ENCODE measurements at places on chromosomes 11 and 22. TPM values are rescaled to one million over a fixed set of nuclear protein-coding genes. Genes with fewer than 3 reads are reported as not detected.

GRCh38 chr11:27545946-27546345 lies 39.4 kb upstream of the LIN7C start:
- no peak for DNase-seq

- no peak for DNase-seq
Observed at GRCh38 chr22:42997582-42998090, 17.3 kb downstream of the PACSIN2 start.

DNA sequence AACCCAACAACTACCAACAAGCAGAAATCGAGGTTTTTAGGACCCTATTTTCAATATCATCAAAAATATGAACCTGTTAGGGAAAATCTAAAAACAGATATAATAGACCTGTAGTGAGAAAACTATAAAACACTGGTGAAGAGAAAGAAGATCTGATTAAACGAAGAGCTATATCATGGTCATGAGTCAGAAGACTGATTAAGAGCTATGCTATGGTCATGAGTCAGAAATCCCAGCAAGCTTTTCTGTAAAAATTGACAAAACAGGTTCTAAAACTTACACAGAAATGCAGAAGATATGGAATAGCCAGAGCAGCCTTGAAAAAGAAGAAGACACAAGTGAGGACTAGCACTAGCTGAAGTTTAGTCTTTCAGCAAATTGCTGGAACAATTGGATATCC lies 345.0 kb downstream of the TBC1D22A start:
- DNase-seq, result no peak

- DNase-seq, result no peak
Observed at GRCh38 chr11:119744577-119744976, 15.6 kb upstream of the NECTIN1 start.

Gene TIMP3
- 57.3 TPM for total RNA-seq

DNA sequence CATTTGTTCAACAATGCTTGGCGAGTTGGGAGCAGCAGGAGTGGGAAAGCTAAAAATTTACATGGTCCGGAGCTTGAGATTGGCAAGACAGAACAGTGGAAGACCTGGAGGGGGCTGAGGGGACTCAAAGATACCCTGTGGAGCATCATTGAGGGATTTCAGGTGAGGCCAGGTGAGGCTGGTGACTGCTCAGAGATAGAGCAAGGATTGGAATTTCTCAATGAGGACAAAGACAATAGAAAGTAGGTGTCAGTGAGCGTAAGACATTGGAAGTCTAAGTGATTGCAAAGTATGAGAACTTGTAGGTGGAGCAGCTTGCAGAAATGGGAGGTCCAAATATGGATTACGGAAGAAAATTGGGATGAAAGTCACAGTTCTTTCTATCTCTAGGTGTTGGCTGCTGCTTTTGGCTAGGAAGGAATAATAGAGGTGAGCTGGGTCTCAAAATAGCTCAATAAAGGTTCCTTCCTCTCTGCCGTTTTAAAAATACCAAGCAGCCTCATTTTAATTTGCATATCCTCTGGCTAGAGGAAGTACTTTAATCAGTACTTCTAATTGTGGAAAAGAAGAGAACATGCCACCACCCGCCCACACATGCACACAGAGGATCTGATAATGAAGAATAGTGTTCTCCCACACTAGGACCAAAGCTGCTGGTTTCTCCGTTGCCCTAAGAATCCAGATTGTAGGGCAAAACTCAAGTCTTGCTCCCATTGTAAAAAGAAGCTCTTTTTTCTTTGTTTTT lies 41.8 kb upstream of the SORL1-AS1 start:
- no peak for DNase-seq

Gene ROBO3
- 0.07 TPM for total RNA-seq

GRCh38 chr22:27989758-27990450 lies 70.8 kb upstream of the PITPNB start:
- no peak for DNase-seq

GRCh38 chr11:132111316-132111715 lies 740.9 kb downstream of the NTM start:
- DNase-seq, result no peak

Gene SLC5A1
- total RNA-seq, result not detected

GRCh38 chr11:69646493-69647389 lies 5.8 kb downstream of the CCND1 start:
- DNase-seq, result no peak

DNA sequence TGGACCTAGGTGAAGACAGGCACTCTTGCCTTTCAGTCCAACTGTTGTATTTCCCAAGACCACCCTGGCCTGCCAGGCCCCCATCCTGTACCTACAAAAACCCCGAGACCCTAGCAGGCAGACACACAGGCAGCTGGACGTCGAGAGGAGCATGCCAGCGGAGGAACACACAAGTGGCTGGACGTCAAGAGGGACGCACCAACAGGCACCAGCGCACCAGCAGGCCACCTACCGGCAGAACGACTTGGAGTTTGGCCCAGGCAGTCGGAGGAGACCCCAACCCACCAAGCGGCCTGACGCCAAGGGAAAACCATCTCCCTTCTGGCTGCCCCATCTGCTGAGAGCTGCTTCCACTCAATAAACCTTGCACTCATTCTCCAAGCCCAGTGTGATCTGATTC lies 1883.4 kb upstream of the RAG2 start:
- no peak for DNase-seq

DNA sequence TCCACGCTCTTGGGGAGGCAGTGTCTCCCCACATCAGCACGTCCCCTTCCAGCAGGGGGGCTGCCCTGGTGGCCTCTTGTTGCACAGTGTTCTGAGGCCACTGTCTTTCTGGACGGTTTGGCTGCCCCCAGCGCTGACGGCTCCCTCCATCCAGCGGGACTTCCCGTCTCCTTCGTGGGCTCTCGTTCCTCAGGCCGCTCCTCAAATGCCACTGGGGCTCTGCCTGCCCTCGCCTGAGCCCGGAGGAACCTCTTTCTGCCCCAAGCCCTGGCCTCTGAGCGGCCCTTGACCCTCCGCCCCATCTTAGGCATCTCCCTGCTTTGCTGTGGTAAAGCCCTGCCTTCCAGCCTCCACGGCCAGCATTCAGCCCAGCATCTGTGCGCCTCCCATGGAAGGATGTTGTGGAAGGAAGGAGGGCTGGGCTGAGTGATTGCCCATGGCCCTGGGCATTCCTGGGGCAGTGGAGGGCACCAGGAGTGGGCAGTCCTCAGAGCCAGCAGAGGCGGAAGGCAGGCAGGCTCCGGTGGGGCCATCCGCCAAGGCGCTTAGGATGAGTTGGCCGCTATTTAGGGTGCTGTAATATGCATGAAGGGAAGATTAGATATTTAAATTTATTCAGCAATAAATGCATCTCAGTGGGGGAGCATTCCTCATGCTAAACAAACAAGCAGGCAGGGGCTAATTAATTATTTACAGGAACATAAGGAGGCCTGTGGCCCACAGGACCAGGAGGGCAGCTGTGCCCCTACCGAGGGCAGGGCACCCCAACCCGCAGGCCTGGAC lies 17.8 kb downstream of the OTUB1 start:
- no peak for DNase-seq

Gene TBX10
- 0.27 TPM for total RNA-seq

Gene ALX4
- not detected for total RNA-seq

Gene SUSD2
- total RNA-seq, result 0.94 TPM

Gene PLAAT5
- not detected for total RNA-seq

DNA sequence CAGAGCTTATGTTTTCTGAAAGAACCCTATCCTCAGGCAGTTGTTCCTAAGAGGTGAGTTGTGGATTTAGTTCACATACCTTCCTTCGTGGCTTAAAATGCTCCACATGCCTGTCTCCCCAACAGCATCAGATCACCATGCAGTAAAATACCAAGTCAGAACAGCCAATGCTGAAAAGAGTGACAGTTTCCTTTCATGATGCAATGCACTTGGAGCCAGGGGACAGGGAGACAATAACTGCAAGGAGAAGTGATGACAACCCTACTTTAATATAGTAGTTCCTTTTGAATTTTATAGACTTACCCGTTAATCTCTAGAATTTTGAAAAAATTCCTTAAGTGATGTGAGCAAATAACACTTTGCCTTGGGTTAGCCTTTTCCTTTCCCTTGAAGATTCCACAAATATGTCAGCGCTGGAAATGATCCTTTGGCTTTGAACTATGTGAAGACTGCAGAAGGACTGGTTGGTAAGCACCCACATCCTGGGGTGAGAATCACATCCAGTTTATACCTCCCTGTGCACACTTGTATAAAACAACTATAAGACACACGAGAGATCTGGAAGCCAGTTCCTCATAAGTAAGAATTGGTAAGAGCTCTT lies 71.2 kb downstream of the PIWIL4 start:
- DNase-seq, result no peak

DNA sequence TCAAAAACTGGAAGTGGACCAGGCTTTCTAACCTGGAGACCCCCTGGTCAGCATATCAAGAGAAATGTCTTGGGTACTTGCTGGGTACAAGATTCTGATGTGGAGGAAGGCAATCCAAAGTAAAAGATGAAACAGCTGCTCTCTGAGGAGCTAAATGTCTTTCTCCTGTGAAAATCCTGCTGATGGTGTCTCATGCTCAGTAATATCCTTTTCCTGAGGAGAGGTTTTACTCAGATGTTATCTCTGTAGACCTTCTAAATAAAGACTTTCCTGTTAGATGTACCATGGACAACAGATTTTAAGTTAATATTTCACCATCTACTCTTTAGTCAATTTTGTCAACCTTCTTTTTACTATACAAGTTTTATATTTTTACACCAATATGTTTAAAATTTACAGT lies 62.9 kb downstream of the FAM83F start:
- no peak for DNase-seq

DNA sequence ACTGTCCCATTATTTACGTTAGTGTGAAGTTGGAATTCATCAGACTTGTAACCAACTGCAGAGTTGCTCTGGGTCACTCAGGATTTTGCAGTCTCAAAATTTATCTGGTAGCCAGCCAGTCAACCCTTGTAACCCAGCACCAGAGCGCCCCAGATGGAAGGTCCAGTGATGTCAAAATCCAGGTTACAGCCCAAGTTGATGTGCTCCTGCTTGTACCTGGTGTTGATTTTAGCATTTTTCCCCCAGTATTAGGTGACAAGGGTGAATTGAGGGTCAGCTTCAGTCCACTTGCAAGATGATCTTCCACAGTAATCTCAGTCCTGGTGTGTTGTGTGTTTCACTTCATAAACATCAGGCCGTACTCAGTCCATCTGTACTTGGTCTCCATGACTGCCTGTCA lies 7.5 kb downstream of the TIMM10B start:
- no peak for DNase-seq

Gene DRD2
- total RNA-seq, result not detected

DNA sequence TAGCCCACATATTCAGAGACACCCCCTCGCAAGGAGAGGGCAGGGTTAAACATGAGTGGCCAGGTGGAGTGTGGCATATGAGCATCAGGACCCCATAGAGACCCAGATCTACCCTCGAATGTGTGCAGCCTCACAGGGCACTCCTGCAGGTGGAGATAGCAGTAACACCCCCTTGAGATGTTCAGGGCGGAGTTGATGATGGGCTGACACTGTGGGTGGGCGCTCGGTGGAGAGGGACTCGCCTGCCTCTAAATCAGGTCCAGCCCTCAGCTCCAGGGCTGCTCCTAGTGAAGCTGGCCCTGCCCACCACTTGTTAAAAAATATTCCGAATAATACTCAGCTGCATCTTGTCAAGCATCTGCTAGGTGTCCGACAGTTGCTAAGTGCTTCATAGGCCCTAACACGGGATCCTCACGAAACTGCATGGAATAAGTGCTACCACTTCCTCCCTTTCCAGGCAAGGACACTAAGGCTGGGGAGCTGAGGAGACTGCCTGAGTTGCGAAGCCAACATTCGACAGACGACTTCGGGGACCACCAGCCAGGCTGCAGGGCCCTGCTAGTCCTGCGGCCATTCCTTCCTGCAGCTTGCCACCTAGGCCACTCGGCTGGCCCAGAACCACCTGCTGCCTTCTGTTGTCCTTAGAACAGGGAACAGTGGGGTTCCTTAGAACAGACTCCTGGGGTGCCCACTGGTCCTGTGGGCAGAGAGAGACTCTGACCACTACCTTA lies 74.0 kb upstream of the WNT11 start:
- DNase-seq, result no peak

- no peak for DNase-seq
Observed at GRCh38 chr11:76253416-76253815, 47.1 kb upstream of the WNT11 start.

- DNase-seq, result no peak
Observed at GRCh38 chr11:74011360-74012073, 2.6 kb upstream of the UCP3 start.

DNA sequence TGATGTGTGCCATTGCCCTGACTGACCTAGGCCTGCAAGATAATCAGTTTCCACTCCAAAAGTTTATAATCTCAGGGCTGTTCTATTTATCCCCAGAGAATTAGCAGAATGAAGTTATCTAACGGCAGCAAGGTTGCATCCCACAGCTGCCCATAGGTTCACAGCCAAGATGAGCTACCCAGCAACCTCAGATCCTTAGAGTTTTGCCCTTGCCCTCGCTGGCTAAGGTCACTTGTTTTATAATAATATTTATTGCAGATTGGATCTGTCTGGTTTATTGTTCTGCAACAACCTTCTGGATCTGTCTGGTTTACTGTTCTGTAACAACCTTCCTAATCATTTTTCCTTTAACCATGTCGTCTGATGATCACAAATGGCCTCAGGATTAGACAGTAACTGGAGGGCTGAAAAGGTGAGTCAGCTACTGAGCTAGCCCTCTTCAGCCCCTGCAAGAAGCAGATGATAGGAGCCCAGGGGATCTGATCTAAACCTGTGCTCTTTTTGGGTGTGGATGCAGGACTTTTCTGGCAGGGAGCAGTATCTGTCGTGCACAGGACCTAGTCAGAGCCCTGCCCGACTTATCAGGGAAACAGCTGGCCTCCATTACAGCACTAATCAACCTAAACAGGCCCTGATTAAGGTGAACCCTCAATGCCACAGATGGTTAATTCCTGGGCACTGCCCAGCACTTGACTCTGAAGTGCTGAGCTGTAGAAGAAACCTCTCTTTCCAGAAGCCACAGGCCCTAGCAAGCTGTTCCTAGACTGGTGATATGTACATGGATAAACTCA lies 642.9 kb upstream of the KIRREL3 start:
- no peak for DNase-seq

DNA sequence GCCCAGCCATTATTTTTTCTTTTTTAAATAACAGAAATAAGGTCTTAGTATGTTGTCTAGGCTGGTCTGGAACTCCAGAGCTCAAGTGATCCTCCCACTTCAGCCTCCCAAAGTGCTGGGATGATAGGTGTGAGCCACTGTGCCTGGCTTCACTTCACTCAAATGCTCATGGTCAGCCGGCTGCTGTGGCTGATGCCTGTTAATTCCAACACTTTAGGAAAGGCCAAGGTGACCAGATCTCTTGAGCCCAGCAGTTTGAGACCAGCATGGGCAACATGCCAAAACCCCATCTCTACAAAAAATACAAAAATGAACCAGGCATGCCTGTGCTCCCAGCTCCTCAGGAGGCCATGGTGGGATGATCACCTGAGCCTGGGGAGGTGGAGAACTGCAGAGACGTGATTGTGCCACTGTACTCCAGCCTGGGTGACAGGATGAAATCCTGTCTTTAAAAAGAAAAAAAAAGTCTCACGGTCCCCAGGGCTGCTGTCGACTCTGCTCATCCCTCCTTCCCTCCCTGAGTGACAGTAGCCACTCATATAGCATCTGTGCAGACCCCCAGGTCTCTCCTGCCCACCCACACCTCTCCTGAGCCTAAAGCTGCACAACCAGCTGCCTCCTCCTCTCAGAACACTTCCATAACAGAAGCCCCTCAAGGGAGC lies 3.6 kb downstream of the YDJC start:
- DNase-seq, result no peak

Measured in HepG2 (cell line).